ENCODE measurements at places on chromosomes 12 and 14.

- DNase-seq = no peak
Measured at GRCh38 chr12:55707841-55708694, at the start of gene ITGA7. ITGA7 (minus strand) TSS chr12:55707904; CDS start chr12:55707682, 222 bp downstream.

- DNase-seq = no peak
Measured at GRCh38 chr12:95881331-95881955, 22.7 kb downstream of the SNRPF start.

DNA sequence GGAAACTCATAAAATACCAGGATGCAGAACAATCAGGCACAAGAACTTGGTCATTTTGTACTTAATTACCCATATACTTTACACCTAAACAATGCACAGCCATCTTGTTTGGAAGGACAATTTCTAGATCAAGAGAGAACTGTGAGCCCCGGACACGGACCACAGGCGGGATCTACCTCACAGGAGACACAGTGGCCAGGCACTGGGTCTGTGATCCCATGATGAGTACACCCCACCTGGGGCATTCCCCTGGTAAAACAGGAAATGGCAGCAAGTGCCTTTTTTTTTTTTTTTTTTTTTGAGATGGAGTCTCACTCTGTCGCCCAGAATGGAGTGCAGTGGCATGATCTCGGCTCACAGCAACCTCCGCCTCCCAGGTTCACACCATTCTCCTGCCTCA, 15.2 kb downstream of the GOLGA3 start:
- DNase-seq = no peak

- DNase-seq = no peak
Measured at GRCh38 chr12:98733667-98734350, 88.7 kb downstream of the APAF1 start.

DNA sequence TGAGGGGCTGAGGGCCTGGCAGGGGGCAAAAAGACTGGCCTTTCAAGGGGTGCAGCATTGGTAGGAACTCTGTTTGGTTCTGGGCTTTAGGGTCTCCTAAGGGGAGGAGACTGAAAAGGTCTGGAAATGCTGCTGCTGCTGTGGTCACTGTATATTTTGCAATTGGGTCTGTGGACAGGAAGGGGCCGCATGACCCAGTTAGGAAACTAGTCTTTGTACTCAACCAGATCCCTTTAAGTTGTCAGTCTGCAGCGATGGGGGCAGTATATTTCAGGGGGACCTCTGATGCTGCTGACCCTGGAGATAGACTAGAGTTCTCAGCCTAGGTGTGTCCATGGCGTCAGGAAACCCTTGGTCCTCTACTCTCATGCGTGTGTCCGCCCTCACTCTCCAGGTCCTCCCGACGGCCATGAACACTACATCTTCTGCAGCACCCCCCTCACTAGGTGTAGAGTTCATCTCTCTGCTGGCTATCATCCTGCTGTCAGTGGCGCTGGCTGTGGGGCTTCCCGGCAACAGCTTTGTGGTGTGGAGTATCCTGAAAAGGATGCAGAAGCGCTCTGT, 4.0 kb downstream of the LTB4R start:
- DNase-seq = peak; percentile 43

DNA sequence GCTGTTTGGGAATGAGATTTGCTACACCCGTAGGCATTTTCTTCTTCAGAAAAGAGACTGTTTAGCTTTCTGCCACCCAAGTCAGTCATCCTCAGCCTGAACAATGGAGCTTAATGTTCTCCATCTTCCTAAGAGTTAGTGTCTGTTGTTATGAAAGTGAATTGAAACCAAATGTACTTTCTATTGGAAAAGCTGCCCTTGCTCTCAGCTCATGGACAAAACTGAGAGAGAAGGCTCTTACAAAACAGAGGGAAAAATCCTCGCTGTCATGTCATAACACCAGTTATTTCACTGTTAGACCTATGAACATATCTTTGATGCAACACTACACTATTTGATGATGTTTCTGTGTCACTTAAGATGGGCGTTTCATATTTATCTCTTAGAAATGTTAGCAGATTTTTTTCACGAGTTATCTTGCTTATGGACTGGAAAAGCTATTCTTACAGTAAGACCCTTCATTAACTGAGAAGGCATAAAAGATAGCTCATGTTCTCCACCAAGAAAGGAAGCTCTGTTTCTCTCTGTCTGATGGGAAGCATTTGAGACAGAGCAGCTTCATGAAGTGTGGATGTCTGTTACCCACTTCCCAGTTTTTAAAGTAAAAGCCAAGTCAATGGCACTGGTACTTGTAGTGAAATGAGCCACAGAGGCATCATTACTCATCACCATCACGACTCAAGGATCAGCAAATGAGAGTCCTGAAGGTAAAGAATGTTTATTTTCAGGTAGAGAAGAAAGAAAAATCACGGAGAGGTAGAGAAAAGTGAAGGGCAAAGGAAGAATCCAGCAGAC, 483.9 kb downstream of the ZFP36L1 start:
- DNase-seq = peak; percentile 79

GRCh38 chr12:132527186-132527882, 37.4 kb downstream of the FBRSL1 start:
- no peak for DNase-seq

GRCh38 chr12:111100554-111100953, 180.2 kb upstream of the MYL2 start:
- no peak for DNase-seq

- peak; percentile 88 for DNase-seq
Measured at GRCh38 chr14:71290960-71291466, 383.8 kb downstream of the PCNX1 start.

GRCh38 chr14:94827711-94828447, 58.0 kb upstream of the GSC start:
- no peak for DNase-seq

- DNase-seq = peak; percentile 91
Measured at GRCh38 chr12:113445544-113446171, 23.5 kb downstream of the SDSL start.

- DNase-seq = peak; percentile 41
Measured at GRCh38 chr12:12922191-12922616, 29.8 kb downstream of the GPRC5D start.

GRCh38 chr12:118850244-118850825, 131.0 kb upstream of the SRRM4 start:
- peak; percentile 5 for DNase-seq

- DNase-seq = no peak
Measured at GRCh38 chr14:101353422-101353821, 207.9 kb upstream of the DIO3 start.

GRCh38 chr14:22982477-22983245, at the start of gene AJUBA:
AJUBA (minus strand) TSS chr14:22982551; CDS start chr14:22982266, 285 bp downstream.
- DNase-seq = peak; percentile 74

DNA sequence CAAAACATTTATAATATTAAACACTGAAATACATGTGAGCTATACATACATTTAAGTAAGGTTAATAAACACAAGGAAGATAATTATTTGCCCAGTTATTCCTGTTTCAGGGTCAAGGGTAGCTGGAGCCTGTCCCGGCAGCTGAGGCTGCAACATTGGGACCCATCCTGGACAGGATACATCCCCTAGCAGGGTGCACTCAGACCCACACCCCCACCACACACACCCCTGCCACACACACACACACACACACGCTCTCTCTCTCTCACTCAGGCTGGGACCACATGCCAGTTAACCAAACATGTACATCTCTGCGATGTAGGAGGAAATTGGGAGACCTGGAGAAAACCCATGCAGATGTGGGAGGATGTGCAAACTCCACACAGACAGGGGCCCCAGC, 112.6 kb upstream of the TMCC3 start:
- DNase-seq = no peak

- no peak for DNase-seq
Measured at GRCh38 chr14:99426265-99426664, 54.4 kb downstream of the SETD3 start.

GRCh38 chr14:104878582-104878981, 13.5 kb downstream of the CEP170B start:
- no peak for DNase-seq

GRCh38 chr12:3885277-3886094, 12.3 kb upstream of the PARP11 start:
- DNase-seq = peak; percentile 61

DNA sequence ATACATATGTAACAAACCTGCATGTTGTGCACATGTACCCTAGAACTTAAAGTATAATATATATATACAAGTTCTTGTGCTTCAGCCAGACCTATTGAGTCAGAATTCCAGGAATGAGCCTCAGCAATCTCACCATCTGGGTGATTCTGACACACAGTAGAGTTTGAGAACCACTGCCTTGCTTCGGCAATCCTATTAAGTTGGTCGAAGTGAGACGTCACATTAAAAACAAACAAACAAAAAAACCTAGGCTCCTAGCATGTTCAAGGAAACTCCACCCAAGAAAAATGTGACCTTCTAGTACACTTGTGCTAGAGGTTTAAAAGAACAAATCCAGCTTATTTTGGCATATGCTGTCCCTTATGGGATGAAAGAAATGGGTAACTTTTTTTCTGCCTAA, 115.8 kb downstream of the SINHCAF start:
- DNase-seq = no peak

DNA sequence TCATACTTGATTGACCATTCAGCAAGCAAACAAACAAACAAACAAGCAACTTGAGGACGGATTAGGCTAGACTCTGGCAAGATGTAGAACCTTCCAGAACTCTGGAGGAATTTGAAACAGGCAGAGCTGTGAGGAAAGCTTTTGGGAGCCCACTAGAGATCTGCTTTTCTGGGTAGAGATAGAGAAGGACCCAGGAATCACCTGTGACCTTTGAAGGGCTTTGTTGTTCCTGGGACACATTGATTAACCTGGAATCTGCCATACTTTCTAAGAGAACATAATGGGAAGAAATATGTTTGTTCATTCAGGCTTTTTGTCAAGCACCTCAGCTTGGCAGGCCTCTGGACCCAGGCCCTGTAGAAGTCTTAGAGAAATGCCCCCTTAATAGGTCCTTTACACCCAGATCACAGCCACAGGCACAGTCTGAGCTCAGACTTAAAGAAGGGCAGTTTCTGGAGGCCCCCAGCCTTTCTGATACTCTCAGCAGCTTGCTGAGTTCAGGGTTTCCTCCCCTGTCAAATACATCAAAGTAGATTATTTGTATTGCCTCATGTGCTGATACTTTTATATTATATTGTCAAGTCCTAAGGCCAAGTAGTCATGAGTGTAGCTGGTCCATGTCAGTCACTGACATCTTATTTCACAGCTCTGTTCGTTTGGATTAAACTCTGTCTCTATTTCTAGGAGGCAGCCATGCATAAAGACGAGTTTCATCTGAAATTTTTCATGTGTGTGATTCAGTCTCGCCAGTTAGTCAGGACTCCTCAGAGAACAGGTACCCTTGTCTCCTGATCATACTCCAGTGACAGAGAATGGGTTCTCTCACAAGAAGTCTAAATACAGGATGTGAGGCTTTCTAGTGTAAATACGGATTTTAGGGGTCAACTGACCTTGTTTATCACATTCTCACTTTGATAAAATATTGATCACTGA, 1.1 kb upstream of the SENP1 start:
- DNase-seq = no peak

DNA sequence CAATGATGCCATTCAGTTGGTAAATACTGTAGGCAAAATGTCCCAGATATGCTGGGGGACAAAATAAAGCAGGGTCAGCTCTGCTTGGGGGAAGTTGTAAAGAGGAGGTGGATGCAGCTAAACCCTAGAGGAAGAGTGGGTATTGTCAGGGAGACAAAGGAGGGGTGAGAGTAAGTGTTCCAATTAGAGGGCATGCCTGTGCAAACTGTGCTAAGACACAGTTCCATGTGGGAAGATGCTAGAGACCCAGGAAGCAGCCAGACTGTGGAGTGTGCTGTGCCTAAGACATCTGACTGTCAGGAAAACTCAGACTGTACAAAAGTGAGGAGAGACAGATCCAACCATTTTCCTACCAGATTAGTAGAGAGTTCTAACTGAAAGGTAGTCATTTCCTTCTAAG, 474.3 kb downstream of the ATP23 start:
- no peak for DNase-seq

DNA sequence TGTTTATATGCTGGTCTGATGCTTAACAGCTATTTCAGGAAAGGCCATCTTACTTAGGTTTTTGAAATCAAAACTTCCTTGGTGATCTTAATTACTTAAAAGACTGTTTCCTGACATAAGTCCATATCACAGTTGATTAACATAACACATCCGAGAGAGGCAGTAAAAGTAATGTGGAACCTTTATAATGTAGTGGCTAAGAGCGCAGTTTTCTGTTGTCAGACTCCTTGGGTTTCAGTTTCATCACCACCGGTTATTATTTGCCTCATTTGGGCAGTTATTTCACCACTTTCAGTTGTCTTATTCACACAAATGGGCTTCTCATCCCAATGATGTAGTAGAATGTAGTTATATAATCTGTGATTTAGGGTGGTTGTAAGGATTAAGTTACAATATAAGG, 30.9 kb downstream of the TBC1D15 start:
- DNase-seq = peak; percentile 83

GRCh38 chr12:666766-667308, 3.6 kb upstream of the NINJ2 start:
- peak; percentile 46 for DNase-seq

- DNase-seq = no peak
Measured at GRCh38 chr12:14695715-14696141, 671 bp downstream of the GUCY2C start.

DNA sequence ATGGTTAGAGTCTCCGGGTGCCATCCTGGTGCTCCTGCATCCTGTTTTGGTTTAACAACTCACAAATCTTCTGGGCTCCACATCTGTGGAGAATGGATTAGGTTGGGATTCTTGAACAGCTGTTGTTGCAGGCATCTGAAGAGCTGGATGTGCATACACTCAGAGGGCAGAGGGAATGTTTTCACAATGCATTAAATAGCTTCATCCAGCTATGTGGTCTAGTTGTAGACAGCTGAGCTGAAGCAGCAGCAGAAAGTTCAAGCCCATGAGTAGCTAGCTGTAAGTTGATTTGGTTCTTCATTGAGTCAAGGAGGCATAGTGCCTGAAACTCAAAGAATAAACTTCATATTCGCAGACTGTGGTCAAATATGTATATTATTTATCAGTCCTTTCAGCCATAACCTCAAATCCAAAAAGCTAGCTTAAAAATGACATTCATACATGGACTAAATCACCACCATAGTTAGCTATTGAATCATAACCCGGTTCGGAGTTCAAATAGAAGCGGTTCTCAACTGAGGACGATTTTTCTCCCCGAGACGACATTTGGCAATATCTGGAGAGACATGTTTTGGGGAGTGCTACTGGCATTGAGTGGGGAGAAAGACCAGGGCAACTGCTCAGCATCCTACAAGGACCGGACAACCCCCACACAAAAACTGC, 858 bp upstream of the ANKRD13A start:
- DNase-seq = no peak

GRCh38 chr14:42504433-42504832, 897.8 kb downstream of the LRFN5 start:
- DNase-seq = peak; percentile 15
